Effector memory CD4-positive, alpha-beta T cell (primary cell): ENCODE measurements at places on chromosomes 12 and 14.

GRCh38 chr12:79560225-79560889 is 130.4 kb downstream of the PAWR start:
- no peak for DNase-seq

- no peak for DNase-seq
Measured at GRCh38 chr12:60947533-60947932, 1312.7 kb upstream of the USP15 start.

GRCh38 chr12:4045786-4046494 is 172.7 kb upstream of the PARP11 start:
- no peak for DNase-seq

DNA sequence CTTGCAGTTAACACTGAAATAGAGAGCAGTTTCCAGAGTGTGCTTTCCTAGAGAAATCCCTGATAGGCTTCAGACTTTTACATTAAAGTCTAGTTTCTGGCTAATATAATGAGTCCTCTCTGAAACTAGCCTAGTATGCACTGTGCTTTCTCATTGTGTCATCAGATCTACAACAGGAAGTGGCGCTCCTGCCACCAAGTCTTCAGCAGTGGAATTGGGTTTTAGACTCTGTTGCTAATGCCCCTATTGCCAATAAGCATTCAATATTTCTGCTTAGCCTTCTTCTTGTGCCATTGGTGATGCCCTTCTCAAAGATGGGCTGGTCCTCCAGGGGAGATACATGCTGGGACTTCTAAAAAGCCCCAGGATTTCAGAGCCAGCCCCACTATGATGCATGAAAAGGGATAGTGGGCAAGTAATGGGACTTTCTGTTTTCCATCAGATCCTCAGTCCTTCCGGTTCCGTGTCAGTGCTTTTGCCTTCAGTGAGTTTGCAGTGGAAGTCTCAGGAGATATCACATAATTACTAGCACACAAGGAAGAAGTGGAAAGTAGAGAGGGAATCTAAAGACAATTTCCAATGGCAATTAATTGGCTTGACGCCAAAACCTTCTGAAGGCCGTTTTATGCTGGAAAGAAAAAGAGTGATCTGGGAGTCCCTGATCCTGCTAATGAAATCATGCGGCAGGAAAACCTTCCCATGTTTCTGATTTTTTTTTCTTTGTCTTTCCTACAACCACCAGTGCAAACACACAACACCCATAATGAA is 50.0 kb downstream of the SSPN start:
- no peak for DNase-seq
